Heart left ventricle (tissue), 16 donors: ENCODE measurements at places on chromosomes 7 and 10. TPM values are rescaled to one million over a fixed set of nuclear protein-coding genes. Genes with fewer than 3 reads are reported as not detected.

DNA sequence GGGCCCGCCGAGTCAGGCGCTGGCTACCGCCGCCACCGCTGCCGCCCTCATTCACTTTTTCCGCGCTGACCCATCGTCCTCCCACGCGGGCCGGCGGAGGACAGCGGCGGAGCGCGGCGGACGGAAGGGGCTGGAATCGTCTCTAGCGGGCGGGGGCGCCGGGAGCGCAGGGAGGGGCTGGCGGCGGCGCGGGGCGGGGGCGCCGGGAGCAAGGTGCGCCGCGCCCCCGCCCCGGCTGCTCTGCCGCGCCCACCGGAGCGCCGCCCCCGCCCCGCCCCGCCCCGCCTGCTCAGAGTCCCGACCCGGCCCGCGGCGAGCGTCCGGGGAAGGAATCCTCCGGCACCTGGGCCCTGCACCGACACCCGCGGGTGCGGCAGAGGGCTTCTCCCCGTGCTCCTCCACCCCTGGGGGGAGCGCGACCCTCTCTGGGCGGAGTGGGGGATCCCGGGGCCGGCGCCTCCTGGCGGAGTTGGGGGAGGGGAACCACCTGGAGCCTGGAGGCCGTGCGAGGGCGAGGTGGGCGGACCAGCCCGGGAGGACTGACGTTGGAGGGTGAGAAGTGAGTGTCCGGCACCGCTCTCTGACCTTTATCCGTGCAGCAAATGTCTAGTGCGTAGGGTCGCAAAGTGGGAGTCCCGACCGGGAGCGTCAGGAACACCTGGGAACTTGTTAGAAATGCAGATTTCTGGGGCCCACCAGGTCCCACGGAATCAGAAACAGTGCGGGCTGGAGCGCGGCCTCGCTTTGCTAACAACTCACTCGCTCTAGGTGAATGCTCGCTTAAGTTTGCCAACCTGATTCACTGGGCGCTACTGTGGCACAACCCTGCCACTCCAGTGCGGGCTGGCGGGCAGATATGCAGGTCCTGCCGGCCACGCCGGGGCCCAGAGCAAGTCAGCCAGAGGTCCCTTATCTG lies at the start of gene COBL:
Gene COBL, minus strand, starts transcription at position 144 of the 916 bp plus-strand sequence. CDS start 176 bp downstream, outside the sequence.
- H3K36me3 ChIP-seq = no peaks in the 10 kb centered on the region
- peak within 1 kb of the TSS; percentile 82 for H3K27ac ChIP-seq
- peaks cover 29% of the 10 kb centered on the region for H3K27me3 ChIP-seq
- H3K4me3 ChIP-seq = peak within 1 kb of the TSS; percentile 62

DNA sequence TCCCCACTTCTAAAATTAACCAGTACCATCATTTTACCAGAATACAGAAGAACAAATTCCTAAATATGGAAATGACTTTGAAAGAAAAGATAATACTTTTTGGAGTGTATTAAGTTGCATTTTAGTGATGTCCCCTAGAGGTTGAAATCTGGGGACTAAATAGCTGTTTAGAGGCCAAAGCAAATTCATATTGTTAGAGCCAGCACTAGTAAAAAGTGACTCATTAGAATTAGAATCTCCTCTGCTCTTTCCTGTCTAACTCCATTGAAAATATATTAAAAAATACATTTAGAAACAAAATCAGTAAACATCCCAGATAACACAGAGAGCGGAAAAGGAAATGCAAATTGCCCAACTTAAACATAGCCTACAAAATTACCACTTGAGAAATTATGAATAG lies 1189.6 kb upstream of the C7orf33 start:
- no peak overlapping the region for H3K4me3 ChIP-seq
- H3K27me3 ChIP-seq = no peaks in the 10 kb centered on the region
- no peak for DNase-seq
- H3K27ac ChIP-seq = no peak overlapping the region
- H3K4me1 ChIP-seq = no peaks in the 10 kb centered on the region
- H3K36me3 ChIP-seq = no peaks in the 10 kb centered on the region

DNA sequence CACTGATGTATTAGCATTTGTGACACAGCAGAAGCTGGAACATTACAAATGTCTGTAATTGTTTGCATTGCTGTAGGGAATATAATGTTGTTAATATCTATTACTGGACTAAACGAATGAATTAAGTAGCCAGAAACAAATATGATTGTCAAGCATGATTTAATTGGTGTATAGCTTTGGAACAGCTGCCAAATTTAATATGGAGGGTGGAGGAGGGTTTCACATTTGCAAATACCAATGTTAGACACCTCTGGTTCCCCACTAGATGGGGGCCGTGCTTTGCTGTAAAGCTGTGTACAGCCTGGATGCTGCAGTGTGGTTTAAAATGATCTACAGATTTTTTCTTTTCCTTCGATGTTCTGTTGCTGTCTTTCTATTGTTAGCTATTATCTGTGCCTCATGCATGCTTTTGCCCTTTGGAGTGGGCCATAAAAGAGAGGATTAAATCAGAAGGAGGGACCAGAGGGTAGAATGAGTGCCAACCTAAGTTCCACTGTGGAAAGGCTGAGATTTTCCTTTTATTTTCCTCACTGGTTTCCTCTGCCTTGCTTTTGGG lies 23.1 kb downstream of the DNAJB9 start:
- DNase-seq = no peak
- H3K36me3 ChIP-seq = no peaks in the 10 kb centered on the region
- no peaks in the 10 kb centered on the region for H3K4me1 ChIP-seq
- no peak overlapping the region for H3K27ac ChIP-seq

DNA sequence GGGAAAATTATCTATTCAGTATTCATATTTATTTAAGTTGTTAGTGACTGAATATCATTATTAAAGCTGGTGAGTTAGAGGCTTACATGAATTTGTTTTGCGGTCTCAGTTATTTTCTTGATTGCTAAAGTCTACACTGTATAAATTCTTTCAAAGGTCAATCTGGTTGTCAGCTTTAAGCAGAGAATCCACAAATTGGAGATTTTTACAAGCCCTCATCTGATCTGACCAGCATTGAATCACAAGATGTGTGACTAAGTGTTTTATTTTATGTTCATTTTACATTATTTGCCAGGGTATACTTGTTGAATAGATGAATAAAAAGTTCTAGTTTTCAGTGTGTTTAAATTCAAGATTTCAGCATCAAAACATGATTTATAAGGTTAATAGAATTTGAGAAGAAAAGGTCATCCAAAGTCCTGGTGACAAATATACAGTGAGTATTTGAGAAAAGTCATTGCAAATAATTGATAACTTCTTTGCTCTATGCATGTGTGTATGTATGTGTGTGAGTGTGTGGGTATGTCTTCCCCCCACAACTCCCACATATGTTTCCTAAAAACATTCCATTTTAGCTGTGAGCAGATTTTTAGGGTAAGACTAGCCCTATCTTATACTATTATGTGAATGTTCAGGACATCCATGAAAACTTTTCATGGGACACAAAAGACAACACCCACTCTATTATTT lies 4.4 kb downstream of the SEMA3A start:
- H3K4me1 ChIP-seq = no peaks in the 10 kb centered on the region
- H3K27ac ChIP-seq = no peak overlapping the region
- no peak overlapping the region for H3K4me3 ChIP-seq
- no peak for DNase-seq
- H3K36me3 ChIP-seq = no peaks in the 10 kb centered on the region

DNA sequence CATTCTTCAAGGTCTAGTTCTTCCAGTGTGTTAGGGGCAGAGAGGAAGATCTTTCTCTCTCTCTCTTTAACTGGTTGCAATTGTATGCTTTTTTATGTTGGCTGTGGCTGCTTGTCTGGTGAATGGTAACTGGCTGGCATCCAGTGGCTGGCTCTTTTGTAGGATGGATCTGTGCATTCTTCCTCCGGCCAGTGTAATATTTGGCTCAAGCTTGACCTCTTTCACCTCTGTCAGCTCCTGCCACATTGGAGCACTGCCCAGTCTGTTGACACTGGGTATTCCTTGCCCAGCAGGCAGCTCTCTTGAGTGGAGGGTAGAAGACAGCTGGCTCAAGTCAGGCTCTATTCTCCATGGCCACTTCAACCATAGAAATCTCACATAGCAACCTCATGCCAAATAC lies 528.3 kb downstream of the PHTF2 start:
- H3K4me1 ChIP-seq = no peaks in the 10 kb centered on the region
- H3K4me3 ChIP-seq = no peak overlapping the region
- no peaks in the 10 kb centered on the region for H3K36me3 ChIP-seq

DNA sequence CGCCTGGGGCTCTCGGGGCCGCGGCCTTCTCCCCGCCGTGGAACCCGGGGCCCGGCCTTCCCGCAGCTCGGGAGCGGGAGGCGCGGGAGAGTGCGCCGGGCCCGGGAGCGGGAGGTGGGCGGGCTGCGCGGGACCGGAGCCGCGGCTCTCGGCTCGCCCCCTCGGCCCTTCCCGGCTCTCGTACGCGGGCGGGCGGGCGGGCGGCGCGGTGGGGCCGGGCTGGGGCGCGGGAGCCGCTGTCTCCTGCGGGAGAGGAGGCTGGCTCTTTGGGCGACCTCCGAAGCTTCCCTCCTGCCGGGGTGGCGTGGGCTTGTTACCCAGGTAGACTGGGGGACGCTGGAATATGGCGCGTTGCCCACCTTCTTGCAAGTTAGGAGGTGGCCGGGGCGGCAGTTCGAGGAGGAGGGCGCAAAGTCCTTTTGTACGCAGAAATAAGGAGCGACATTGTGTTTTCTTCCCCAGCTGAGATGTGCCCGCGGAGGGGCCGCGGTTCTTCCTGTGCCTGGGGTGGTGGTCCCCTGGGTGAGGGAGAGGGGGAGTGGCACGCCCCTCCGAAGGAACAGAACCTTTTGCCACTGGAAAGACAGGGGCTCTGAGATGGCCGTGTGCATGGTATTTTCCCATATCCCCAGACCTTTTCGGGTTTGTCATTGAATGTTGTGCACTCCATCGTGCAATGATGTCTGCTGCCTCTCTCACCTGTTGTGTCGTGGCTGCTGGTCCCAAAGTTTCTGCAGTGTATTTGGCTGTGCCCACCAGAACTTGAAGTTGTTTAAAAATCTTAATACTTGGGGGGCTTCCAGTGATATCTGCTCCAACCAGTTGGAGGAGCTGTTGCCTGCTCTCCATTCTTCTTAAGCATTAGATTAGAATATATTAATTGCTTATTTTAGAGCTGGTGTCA lies 844 bp downstream of the NRF1 start:
- no peaks in the 10 kb centered on the region for H3K27me3 ChIP-seq
- H3K27ac ChIP-seq = peak overlapping the region; percentile 98
- DNase-seq = peak; percentile 61
- no peaks in the 10 kb centered on the region for H3K36me3 ChIP-seq

- H3K36me3 ChIP-seq = no peaks in the 10 kb centered on the region
- DNase-seq = no peak
- no peak overlapping the region for H3K27ac ChIP-seq
- H3K4me3 ChIP-seq = no peak overlapping the region
- H3K4me1 ChIP-seq = peaks cover 5% of the 10 kb centered on the region
- peaks cover 28% of the 10 kb centered on the region for H3K27me3 ChIP-seq
Observed at GRCh38 chr10:80357851-80358125, 1.2 kb downstream of the DYDC2 start.

DNA sequence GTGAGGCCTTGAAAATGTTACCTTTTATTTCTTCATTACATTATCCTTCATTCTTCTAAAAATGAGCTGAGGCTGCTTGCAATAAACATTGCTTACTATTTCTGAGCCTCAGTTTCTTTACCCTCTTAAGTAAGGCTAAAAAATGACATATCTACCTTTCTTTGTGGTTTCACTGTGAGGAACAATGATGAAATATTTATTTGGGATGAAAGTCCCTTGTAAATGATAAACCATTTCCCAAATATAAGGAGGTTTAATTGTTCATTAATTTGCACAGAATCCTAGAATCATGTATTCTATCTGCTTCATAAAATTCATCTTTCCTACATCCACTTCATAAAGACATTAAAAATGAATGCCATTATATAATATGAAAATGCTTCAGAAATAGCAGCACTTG lies 27.9 kb downstream of the ZC3HAV1 start:
- H3K27ac ChIP-seq = no peak overlapping the region
- H3K4me1 ChIP-seq = peaks cover 21% of the 10 kb centered on the region
- H3K27me3 ChIP-seq = no peaks in the 10 kb centered on the region
- no peak for DNase-seq

GRCh38 chr7:126702242-126703016 lies 550.3 kb downstream of the GRM8 start:
- no peak overlapping the region for H3K4me3 ChIP-seq
- H3K4me1 ChIP-seq = no peaks in the 10 kb centered on the region
- no peak for DNase-seq
- no peaks in the 10 kb centered on the region for H3K36me3 ChIP-seq
- H3K27ac ChIP-seq = no peak overlapping the region

DNA sequence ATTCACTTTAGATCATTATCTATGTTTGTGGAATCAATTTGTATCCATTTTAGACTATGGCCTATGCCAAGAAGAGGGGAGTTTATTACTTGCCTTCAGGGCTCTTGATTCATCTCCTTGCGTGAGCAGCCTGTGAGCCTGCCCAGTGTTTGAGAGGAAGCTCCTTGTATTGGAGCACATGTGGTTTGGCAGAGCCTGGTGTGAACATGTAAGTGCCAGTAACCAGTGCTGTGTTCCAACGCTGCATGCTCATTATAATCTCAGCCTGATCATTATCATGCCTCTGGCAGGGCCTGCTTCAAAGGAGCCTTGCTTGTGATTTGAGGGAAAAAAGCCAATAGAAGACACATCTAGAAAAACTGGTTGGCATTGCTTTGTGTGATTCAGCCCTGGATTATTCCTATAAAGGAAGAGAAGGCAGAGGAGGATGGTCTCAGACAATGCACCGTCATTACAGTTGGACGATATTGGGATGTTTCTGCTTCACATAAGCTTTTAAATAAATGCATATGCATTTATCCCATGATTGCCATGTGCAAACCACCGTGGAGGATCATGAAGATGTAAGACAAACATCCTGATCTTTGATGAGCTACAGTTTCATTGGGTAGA lies 203.4 kb upstream of the AHR start:
- H3K4me3 ChIP-seq = no peak overlapping the region
- H3K4me1 ChIP-seq = no peaks in the 10 kb centered on the region
- no peak for DNase-seq
- no peaks in the 10 kb centered on the region for H3K27me3 ChIP-seq

GRCh38 chr7:101940830-101941229 lies 123.4 kb downstream of the CUX1 start:
- DNase-seq = no peak
- H3K4me1 ChIP-seq = peaks cover 33% of the 10 kb centered on the region
- no peaks in the 10 kb centered on the region for H3K36me3 ChIP-seq
- H3K27me3 ChIP-seq = no peaks in the 10 kb centered on the region
- H3K4me3 ChIP-seq = no peak overlapping the region
- peak overlapping the region; percentile 57 for H3K27ac ChIP-seq

The CYP26C1 gene
- not detected for total RNA-seq

The TAS2R5 gene
- 0.45 TPM for total RNA-seq

The C10orf53 gene
- not detected for total RNA-seq

The COBL gene
- total RNA-seq = 102 TPM

The GET4 gene
- 23.3 TPM for total RNA-seq

The SYT15B gene
- total RNA-seq = 4.6 TPM

The AMPH gene
- 2.0 TPM for total RNA-seq
